ENCODE measurements at places on chromosomes 7 and 10.

- no peak for DNase-seq
These were observed 8.4 kb upstream of the IFT22 start for GRCh38 chr7:101330011-101330484.

DNA sequence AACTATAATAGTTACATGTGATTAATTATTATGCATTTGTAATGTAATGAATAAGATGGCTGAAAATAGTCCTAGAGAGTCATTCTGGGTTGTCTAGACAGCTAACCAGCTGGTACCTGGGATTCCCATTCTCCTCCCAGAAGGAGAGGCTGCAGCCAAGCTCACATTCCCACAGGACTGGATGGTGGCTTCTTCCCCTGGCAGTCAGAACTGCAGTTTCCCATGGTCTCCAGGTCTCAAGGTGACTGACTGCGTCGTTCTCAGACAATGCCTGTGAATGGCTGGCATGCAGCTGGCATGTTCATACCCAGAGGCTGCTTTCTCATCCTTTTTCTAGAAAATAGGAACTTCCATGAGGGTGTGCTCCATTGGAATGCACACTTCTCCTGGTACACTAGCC, 21.3 kb downstream of the TAS2R16 start:
- no peak for DNase-seq

GRCh38 chr10:88081457-88082054, 218.1 kb downstream of the PTEN start:
- no peak for DNase-seq

DNA sequence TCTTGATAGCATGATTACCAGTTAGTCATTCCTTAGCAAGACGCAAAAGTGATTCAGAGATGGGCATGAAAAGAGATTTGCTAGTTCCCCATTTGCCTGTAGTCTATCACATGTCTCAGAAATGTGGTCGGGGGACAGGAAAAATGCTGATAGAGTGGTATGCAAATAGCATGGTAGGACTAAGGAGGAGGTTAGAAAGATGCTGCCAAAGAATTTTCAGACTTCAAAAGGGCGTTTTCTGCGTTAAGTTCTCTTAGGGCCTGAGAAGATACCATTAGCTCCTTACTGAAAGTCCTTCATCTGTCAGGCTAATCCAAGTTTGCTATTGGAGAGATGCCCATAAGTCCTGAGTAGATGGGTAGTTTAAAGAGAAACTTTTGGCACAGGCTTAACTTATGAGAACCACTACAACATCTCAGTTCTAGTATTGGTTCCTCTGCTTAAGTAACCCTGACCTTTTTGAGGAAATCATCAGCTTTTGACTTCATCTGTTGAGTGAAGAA, 2.7 kb downstream of the CALD1 start:
- peak; percentile 66 for DNase-seq

- no peak for DNase-seq
These were observed 21.3 kb upstream of the FXYD4 start for GRCh38 chr10:43350156-43350555.

DNA sequence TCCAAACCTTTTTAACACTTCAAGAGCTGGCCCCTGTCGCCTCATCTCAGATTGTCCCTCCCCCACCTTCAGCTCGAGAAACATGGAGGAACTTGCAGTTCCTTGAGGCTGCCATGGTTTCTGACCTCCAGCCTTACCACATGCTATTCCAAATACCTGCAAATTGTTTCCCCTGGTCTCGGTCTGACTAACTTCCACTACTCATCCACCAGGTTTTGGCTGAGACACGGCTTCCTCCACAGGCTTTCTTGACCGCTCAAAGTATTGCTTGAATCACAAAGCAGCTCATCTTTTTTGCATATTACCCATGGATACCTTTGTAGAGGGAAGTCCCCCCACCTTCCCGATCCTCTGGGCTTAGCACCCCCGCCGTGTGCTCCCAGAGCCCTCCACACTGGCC, 5.2 kb upstream of the SAMD8 start:
- no peak for DNase-seq

DNA sequence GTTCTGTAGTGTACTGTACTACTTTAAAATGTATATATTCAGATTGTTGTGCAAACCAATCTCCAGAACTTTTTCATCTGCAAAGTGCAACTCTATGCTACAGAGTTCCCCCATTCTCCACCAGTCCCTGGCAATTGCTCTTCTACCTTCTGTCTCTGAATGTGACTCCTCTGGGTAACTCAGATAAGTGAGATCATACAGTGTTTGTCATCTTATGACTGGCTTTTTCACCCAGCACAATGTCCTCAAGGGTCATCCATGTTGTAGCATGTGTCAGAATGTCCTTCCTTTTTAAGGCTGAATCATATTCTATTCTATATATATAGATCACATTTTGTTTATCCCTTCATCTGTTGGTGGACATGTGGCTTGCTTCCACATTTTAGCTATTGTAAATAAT, 10.8 kb downstream of the SLIT1 start:
- DNase-seq: no peak

DNA sequence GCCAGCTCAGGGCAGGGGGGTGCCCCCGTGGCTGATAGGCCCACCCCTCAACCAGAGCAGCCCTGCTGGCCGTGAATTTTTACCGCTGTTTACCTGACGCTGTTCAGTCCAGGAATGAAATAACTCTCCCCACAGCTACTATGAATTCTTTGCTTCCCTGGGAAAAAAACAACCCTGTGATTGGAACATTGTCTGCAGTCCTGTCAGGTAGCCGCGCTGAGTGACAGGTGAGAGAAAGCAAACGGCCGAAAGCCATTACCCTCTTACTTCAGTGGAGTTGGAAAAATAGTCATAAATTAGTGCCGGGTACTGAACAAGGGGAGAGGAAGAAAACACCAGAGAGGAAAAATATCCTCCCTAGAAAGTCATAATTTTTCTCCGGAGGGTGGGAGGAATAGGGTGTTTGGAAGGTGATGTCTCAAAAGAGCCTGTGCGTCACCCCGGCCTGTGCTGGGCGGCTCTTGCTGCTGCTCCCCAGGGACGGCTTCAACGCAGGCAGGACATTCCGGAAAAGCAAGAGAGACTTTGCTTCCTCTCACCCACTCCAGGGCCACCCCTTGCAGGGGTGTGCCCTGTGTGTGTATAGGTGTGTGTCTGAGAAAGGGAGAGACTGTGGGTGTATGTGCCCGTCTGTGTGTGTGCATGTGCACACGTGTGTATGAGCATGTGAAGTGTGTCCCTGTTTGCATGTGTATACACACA, 69.0 kb downstream of the CDH23 start:
- DNase-seq: no peak

GRCh38 chr7:16436306-16436705, 15.0 kb upstream of the CRPPA start:
- no peak for DNase-seq

DNA sequence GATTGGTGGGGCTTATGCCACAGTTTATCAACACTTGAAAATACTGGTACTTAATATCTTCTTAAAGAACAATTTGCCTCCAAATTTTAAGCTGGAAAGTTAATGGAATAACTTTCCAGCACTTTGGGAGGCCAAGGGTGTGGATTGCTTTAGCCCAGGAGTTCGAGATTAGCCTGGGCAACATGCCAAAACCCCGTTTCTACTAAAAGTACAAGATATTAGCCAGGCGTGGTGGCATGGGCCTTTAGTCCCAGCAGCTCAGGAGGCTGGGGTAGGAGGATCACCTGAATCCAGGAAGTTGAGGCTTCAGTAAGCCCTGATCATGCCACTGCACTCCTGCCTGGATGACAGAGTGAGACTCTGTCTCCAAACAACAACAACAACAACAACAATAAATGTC, 56.0 kb downstream of the PRF1 start:
- DNase-seq: no peak

GRCh38 chr10:95406651-95407280, 116.0 kb upstream of the PDLIM1 start:
- peak; percentile 89 for DNase-seq

GRCh38 chr10:6868036-6868725, 288.1 kb upstream of the PRKCQ start:
- DNase-seq: no peak

- DNase-seq: no peak
These were observed 50.9 kb downstream of the GLI3 start for GRCh38 chr7:42186151-42186550.

GRCh38 chr7:84462259-84462658, 267.7 kb upstream of the SEMA3A start:
- DNase-seq: no peak
